ENCODE measurements at places on chromosomes 12 and 14. TPM values are rescaled to one million over a fixed set of nuclear protein-coding genes. Genes with fewer than 3 reads are reported as not detected.
A peak's percentile ranks its signal among the peaks of the same experiment; 100 is the strongest.

- DNase-seq: peak; percentile 32
These were observed 4.7 kb downstream of the NAB2 start for GRCh38 chr12:57093415-57094207.

DNA sequence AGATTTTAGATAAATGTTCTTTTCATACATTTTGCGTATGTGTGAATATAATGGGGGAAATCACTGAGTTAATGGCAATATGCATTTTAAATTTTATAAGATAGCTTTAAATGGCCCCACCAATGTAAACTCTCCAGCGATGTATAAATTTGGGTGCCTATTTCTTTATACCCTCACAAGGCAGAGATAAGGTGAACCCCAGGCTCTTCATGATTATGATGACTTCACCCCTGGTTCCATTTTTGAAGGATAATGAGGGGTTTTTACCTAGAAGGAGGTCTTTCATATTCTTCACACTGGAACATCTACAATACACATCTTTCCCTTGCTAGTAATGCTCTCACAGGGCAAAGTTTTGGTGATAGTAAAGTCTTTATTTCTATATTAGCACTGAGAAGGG lies 35.2 kb downstream of the KLRG1 start:
- no peak for DNase-seq

- no peak for DNase-seq
These were observed 557.3 kb upstream of the MIS18BP1 start for GRCh38 chr14:45810152-45810872.

Gene PMEL
- total RNA-seq: not detected

DNA sequence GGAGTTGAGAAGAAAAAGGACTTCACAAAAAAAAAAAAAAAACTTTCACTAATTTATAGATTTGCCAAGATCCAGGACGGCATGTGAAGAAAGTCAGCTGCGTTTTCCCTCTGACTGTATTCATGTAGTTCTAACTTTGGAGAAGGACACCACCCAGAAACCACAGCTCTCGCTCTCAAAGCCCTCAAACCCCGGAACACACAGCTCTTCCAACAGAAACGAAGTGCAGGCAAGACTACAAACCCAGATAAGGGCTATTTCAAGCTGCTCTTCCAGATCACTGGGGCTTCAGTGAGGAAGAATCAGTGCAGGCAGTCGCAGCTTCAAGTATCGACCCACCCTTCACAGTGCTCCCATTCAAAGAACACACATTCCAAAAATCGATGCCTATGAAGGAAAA lies 13.2 kb downstream of the KCNH5 start:
- DNase-seq: no peak

DNA sequence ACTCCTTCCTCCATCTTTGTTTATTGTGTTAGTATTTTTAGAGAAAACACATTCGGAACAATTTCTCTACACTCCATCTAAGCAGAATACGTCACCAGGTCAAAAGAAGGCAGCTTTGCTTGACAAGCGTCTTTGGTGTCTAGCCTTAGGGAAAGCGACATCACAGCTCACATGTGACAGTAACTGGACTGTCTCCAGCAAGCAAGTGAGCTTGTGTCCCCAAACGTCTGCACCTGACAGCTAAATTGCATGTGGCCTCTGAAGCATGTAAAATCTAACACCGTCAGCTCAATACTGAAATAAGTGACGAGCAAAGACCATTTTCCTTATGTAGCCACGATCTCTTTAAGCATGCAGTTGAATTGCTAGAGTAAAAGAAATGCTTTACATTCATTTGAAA lies 509.8 kb downstream of the GLT1D1 start:
- no peak for DNase-seq
